ENCODE measurements at places on chromosomes 4 and X.

DNA sequence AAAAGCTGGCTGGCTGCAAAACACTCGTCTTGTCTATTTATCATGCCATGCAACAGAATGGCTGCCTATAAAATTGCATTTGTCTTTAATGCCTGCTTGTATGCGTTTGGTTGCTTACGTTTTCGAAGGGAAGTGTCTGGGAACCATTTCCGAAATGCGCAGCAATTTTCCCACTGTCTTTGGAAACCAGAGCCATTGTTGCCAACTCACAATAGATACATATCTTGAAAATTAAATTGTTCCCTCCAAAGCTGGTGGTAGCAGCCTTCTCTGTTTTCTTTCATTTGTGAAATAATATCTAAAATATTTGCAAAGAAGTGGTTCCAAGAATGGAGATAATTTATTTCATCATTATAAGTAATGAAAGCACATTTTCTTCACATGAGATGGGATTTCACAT, 53.4 kb downstream of the MAMLD1 start:
- DNase-seq, result no peak

DNA sequence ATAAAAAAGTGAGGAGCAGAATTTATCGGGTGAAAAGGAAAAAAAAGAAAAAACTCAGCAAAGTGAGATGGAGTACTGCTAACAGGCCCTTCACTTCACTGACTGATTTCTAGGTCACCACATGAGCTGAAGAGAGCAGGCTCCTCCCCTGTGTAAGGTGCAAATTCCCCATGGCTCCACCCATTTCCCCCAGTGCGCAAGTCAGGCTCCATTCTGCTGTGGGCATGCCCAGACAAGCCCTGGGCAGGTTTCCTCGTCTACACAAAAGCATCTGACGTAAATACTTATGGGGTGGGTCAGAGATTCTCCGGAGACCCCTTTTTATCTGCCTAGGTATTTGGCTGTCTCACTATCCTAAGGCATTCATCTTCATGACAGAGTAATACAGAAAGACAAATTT, 157.9 kb downstream of the MAGEB5 start:
- no peak for DNase-seq

DNA sequence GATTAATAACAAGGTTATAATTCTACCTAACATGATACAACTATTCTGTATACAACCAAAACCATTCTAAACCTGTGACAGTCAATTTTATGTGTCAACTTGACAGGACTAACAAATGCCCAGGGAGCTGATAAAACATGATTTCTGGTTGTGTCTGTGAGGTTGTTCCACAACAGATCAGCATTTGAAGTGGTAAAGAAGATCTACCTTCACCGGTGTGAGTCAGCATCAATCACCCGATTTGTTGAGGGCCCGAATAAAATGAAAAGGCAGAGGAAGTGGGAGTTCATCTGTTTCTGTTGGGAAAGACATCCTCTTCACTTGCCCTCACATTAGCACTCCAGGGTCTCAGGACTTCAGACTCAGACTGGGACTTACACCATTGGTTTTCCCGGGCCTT, 187.9 kb downstream of the MAB21L2 start:
- no peak for DNase-seq

- DNase-seq, result no peak
These were observed 10.4 kb upstream of the MAEA start for GRCh38 chr4:1279253-1279652.

GRCh38 chr4:1597021-1597931, 86.8 kb downstream of the FAM53A start:
- no peak for DNase-seq

DNA sequence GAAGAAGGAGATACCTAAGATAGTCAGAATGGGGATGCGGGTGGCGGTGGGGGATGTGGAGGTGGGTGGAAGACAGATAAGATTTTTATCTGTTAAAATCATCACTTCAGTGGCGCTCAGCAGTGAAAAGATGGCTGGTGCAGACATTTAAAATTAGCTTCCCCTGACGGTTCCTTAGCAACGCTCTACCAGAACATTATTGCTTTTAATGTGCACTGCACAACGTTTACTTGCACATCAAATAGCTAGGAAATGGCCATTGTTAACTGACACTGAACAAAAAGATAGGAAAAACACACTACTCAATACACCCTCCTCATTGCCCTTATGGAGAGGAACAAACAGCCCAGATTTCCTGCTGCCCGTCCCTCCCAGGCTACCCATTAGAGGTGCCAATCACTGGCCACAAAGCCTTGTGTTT, 61.0 kb upstream of the FTHL17 start:
- no peak for DNase-seq
